CMK (cell line): ENCODE measurements at places on chromosomes 12 and 14.

DNA sequence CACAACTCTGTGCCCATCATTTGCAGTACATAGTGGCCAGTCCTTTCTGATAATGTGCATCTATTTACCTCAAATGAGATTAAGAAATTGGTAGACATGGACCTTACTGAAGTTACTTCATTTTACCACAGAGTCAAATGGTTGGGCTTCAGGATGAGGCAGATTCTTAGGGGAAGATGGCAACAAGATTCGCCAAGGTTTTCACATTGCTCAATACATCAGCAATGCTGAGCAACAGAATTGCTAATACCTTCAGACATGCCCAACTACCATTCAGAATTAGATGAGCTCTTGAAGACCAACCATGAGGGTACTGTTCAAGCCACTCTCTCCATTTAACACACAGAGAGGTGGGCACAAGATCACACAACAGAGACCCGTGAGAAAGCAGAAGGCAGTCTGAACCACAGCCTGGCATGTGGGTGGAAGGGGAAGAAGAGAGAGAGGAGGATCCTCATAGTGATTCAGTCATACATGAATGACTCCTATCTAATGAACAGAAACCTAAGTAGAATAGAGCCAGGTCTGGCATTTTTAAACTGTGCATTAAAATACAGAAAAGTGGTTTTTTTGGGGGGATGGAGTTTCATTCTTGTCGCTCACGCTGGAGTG is 28.5 kb downstream of the CPM start:
- DNase-seq: no peak

GRCh38 chr12:41531147-41531829 is 343.2 kb downstream of the PDZRN4 start:
- no peak for DNase-seq

GRCh38 chr14:78725086-78725485 is 554.9 kb downstream of the NRXN3 start:
- DNase-seq: no peak

GRCh38 chr14:59406454-59407245 is 58.5 kb downstream of the GPR135 start:
- DNase-seq: no peak

GRCh38 chr14:69666112-69666511 is 54.7 kb downstream of the SUSD6 start:
- DNase-seq: no peak

- DNase-seq: no peak
These were observed 1.9 kb upstream of the OR4E1 start for GRCh38 chr14:21675566-21675965.

DNA sequence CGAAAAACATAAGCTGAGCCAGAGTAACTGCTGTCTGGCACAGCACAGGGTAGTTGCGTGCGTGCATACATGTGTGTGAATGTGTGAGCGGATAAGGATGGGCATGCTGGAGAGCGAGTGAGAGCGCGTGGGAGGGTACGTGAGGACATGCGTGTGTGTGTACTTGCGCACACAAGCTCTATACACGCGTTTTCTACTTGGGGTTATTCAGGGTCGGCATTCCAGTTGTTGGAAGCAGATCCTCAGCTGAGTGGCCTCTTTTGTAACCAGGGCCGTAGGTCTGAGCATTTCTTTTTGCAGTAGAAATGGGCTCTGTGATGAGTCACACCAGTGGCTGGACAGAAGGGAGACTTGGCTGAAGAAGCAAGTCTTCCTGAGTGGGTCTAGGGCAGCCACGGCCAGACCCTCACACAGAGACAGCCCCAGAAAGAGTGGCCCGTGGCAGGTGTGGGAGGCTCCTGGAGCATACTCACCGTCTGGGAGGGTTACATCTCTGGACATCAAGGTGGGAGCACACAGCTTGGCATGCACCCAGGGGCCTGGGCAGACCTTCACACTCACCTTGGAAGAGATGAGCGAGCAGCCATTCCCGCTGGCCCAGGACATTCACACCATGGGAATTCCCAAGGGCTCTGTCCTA is 78.0 kb downstream of the LRRC74A start:
- DNase-seq: no peak

- no peak for DNase-seq
These were observed 34.7 kb downstream of the CCDC92 start for GRCh38 chr12:123937707-123938591.

- DNase-seq: no peak
These were observed 2.0 kb downstream of the SCN8A start for GRCh38 chr12:51593021-51593420.

- DNase-seq: no peak
These were observed 60.7 kb upstream of the STK38L start for GRCh38 chr12:27183342-27183741.

- no peak for DNase-seq
These were observed 47.7 kb downstream of the STON2 start for GRCh38 chr14:81352413-81352812.

GRCh38 chr14:59630288-59630963 is 53.8 kb upstream of the CCDC175 start:
- no peak for DNase-seq

DNA sequence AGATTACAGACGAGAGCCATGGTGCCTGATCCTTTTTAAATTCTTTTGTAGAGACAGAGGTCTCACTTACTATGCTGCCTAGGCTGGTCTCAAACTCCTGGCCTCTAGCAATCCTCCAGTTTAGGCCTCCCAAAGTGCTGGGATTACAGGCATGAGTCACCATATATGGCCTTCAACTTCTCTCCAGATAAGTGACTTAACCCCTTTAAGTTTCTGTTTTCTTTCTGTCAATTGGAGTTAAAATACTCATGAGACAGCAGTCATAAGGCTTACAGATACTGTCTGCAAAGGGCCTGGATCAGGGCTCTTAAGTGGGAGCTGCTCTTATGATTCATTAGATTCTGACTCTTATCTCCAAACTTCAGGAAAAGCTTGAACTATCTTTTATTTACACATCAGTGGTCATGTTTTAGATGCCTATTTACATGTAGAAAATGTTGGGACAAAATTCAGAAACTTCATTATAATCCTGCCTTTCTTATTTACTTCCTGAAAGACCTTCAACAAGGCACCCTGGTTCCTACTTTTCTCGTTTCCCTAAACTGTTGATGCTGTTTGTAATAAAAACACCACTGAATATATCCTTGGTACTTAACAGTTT is 271.5 kb upstream of the TBX3 start:
- no peak for DNase-seq

- DNase-seq: no peak
These were observed 52.3 kb upstream of the TRIM9 start for GRCh38 chr14:51147183-51147582.

GRCh38 chr12:26196421-26196716 is 996 bp downstream of the SSPN start:
- DNase-seq: no peak

DNA sequence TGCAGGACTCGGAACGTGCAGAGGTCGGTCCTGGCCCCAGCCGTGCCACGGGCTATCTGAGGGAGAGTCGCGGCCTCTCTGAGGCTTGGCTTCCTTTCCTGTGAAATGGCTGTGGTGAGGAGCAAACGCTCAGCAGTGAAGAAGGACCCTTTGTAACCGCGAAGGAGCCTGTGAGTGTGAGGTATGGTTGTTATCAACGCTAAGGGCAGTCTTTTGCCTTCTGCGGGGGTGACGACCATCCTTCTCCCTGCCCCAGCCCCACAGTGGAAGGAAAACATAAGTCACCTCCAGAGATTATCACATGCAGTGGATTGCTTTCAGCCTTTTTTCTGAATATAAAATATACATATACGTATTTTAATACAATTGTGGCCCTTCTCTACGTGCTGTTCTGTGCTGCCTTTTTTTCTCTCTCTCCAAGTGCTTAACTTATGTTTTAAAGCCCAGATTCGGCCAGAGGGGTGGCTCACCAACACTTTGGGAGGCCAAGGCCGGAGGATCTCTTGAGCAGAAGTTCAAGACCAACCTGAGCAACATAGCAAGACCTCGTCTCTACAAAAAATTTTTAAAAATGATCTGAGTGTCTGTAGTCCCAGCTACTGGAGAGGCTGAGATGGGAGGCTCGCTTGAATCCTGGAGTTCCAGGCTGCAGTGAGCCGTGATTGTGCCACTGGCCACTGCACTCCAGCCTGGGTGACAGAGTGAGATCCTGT is 17.4 kb downstream of the TAMALIN start:
- no peak for DNase-seq

- DNase-seq: no peak
These were observed 237.3 kb upstream of the GRIP1 start for GRCh38 chr12:66916189-66916588.

GRCh38 chr12:114627393-114627792 is 56.6 kb downstream of the TBX3 start:
- DNase-seq: no peak

GRCh38 chr14:69990323-69990722 is 111.1 kb downstream of the SMOC1 start:
- no peak for DNase-seq

DNA sequence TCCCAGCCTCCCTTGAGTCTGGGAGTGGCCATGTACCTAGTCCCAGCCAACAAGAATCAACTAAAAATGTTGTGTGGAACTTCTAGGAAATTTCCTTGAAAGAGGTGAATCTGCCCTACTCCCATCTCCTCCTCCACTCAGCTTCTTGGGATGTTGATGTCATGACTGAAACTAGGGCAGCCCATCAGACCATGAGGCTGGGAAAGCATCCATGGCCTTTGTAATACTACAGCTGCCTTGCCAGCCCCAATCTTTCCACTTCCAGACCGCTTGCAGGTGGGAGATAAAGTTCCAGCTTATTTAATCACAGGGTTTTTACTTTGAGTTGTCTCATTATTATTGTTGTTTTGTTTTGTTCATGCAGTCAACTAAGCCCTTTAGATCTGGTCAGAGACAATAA is 170.3 kb upstream of the LMNTD1 start:
- no peak for DNase-seq

GRCh38 chr12:11729439-11730150 is 80.1 kb downstream of the ETV6 start:
- no peak for DNase-seq

DNA sequence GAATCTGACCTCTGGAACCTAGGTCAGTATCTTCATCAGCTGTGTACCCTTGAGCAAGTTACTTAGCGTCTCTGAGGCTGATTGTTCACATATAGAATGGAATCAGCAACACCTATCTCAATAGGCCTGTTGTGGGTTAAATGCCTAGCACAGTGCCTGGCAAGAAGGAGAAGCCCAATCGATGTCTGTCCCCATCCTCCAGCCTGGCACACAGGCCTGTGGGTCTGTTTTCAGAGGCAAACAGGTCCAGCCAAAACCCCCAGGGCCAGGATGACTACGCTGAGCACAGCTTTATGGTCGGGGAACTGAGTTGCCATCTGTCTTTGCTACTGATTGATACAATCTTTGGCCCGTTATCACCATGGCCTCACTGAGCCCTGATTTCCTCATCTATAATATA is 89.2 kb downstream of the NUAK1 start:
- no peak for DNase-seq

DNA sequence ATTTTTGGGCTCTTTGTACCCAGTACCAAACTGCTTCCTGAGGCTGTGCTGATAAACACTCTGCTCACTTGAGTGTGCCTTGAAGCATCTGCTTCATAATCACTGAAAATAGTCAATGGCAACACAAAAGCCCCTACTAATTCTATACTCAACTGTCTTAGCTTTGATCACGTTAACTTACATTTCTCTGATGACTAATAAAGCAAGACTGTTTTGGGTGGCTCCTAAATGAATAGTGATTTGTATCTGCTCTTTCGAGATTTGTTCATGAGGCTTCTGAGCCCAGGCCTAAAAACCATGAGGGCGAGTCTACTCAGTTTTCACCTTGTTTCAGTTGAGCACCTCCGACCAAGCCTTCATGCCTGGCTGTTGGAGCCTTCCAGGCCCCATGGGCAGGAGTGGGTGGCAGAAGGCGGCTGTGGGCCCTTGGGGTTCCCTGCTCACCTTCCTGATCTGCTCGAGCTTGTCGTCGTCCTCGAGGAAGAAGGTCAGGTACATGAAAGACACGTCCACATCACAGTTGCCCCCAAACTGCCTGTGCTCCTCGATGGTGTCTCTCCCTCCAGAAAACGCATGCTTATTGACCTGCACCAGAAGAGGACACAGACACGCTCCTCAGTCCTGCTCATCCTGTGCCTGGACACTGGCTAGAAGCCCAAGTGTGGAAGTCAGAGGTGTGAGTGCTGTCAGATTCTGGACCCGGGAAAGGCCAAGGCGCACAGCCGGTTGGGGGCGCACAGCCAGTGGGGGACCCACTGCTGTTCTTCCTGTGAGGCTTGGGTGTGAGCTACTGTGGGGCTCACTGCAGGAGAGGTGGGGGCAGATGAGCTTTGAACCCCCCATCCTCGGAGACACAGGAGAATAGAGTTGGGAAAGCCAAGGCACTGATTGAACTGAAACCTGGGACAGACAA is 13.7 kb downstream of the SLC25A47 start:
- no peak for DNase-seq

GRCh38 chr12:15648558-15648957 is 140.6 kb downstream of the EPS8 start:
- DNase-seq: no peak

DNA sequence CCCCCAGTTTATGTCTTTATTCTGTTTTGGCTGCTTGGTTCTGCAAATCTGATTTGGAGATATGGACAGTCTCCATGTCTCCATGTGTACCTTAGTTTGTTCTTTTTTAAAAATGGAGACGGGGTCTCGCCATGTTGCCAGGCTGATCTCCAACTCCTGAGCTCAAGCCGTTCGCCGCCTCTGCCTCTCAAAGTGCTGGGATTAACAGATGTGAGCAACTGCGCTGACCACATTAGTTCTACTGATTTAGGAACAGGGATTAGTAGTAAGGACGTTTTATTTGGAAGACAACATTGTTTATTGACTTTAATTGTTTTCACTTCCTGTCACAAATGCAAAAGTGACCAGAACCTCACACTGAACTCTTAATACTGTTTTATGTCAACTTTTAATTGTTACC is 14.7 kb downstream of the AEBP2 start:
- DNase-seq: no peak

- DNase-seq: no peak
These were observed 209.7 kb upstream of the ATP2B1 start for GRCh38 chr12:89918172-89918846.
